ENCODE measurements at places on chromosomes 13 and 19.

DNA sequence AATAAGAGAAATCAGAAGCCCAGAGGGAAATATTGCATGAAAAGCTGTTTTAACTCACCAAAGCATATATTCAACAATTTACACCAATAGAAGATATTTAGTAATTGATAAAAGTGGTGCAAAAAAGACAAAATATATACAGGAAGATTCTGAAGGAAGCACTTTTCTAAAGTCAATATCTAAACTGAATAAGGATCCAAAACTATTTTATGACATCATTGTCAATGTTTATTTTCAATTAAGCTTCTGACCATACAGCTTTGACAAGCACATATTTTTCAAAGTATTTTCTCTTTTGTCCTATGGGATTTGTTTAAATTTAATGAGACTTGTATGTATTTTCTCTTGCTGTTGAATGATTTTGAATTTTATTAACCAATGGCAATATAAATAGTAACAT, 1716.1 kb downstream of the OLFM4 start:
- no peak for DNase-seq

- DNase-seq = no peak
These were observed 41.5 kb downstream of the ZNF682 start for GRCh38 chr19:19997656-19998268.

DNA sequence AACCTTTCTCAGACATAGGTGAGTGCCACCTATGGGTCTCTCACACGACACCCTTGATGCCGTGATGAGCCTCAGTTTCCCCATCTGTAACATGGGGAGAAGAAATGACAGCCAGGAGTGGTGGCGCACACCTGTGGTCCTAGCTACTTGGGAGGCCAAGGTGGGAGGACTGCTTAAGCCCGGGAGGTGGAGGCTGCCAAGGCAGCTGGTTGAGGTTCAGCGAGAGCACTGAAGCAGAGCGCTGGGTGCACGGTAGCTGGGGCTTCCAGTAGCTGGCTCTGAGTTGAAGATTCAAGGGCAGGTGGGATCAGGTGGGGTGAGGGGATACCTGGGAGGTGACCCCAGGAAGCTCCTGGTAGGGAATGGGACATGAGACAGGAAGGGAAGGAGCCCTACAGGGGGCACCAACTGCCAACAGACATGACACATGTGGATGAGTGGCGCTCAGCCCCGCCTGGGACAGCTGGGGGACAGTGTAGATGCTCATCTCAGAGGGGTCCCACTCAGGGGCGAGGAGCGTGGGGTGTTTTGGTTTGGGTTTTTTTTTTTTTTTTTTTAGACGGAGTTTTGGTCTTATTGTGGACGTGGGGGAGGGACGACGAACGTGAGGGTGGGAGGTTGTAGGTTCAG, 6.5 kb upstream of the SSBP4 start:
- DNase-seq = no peak

- DNase-seq = no peak
These were observed 173.9 kb upstream of the UBL3 start for GRCh38 chr13:30024125-30024865.

DNA sequence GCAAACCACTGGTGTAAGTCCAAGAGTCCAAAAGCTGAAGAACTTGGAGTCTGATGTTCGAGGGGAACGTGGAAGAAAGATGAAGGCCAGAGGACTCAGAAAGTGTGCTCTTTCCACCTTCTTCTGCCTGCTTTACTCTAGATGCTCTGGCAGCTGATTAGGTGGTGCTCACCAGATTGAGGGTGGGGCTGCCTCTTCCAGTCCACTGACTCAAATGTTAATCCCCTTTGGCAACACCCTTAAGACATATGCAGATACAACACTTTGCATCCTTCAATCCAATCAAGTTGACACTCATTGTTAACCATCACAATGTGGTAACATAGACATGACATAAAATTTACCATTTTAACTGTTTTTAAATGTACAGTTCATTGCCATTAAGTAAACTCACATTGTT, 249.5 kb downstream of the COG6 start:
- no peak for DNase-seq

DNA sequence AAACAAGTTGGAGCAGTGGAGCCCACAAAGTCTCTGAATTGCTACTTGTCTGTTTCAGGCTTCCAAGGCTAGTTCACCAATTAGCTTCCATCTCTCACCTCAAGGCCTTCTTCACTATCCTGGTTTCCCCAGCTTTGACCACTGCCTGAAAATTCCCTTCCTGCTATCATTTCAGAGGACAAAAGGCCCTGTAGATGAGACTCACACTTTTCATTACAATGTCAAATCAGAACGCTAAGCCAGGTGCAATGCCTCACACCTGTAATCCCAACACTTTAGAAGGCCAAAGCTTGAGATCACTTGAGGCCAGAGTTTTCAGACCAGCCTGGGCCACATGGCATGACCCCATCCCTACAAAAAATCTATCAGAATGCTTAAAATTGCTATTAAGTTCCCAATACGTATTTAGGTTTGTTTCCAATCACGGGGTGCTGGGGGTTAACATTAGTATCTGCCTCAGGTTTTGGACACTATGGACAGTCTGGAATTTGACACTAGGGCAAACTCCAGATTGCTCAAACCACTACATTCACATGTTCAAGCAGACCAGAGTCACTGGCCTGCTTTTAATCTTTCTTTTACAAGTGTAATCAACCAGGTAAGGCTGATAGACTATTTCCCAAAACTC, 5.5 kb downstream of the TPT1 start:
- DNase-seq = no peak

GRCh38 chr13:71853725-71854124, 13.3 kb downstream of the DACH1 start:
- no peak for DNase-seq

GRCh38 chr19:35587321-35587720, 1.3 kb downstream of the PMIS2 start:
- DNase-seq = no peak

DNA sequence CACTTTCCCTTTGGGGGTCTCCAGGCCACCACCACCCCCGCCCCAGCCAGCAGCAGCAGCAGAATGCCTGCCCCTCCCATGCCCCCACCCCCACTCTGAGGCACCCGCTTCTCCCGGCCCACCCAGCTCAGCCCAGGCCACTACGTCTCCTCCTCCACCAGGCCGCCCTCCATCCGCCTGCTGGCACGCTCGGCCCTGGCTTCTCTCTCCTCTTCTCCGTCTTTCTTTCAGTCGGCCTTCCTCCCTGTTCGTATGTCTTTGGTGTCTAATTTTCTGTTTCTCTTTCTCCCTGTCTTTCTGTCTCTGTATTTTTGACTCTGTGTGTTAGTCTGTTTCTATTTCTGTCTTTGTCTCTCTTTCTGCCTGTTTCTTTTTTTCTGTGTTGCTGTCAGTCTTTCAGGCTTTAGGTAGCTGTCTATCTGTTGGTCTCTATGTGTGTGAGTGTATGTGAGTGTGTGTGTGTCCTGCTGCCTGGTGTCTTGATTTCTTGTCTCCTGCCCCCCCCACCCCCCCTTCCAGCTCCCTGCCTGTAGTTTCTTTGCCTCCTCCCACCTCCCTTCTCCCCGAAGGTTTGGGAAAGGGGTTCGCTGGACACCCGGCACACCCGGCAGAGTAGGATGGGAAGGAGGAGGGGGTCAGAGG, at the start of gene LGI4:
Gene LGI4, minus strand, starts transcription at position 459 of the 642 bp plus-strand sequence. Its CDS starts 379 bp downstream, at position 80.
- no peak for DNase-seq

- DNase-seq = no peak
These were observed 238.4 kb downstream of the TUBA3C start for GRCh38 chr13:18943273-18943672.
